ENCODE measurements at places on chromosomes 12 and 14.

DNA sequence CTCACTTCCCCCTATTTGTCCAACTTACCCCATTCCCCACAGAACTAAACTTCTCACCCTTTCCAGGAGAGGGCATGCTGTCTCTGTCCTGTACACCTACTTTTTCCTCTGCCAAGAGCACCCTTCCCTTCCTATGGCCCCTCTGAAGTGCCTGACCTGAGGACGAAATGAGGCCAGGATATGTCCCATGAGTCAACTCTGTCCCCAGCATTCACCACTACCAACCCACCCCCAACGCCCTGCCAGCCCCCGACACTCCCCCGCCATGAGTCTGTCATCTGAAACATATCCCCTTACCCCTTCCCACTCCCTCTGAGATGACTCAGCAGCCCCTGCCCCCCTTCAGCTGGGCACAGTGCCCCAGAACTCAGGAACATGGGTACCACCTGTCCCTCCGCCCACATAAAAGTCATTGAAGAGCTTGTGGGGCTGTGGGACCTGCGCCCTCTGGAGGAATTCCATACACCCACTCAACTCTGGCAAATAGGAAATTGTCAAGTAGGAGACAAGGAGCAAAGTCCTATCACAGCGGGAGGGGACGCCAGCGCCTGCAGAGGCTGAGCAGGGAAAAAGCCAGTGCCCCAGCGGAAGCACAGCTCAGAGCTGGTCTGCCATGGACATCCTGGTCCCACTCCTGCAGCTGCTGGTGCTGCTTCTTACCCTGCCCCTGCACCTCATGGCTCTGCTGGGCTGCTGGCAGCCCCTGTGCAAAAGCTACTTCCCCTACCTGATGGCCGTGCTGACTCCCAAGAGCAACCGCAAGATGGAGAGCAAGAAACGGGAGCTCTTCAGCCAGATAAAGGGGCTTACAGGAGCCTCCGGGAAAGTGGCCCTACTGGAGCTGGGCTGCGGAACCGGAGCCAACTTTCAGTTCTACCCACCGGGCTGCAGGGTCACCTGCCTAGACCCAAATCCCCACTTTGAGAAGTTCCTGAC, 26.3 kb downstream of the ITGA7 start:
- DNase-seq = no peak

DNA sequence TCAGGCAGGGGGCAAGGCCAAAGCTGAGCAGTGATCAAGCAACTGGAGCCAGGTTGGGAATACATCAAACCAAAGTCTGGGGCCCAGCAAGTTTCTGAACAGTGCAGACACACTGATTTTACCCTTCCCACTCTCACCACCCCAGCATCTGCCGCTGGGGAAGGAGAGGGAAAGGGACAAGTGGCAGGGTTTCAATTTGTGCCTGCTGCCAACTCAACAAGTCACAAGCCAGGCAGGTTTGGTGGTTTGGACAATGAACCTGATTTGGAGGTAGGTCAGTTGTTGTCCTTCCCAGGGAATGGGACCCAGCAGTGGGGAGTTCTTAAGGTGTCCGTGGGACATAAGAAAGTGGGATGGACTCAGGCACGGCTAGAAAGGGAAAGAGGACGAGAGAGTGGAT, 151.9 kb upstream of the NOS1 start:
- no peak for DNase-seq

DNA sequence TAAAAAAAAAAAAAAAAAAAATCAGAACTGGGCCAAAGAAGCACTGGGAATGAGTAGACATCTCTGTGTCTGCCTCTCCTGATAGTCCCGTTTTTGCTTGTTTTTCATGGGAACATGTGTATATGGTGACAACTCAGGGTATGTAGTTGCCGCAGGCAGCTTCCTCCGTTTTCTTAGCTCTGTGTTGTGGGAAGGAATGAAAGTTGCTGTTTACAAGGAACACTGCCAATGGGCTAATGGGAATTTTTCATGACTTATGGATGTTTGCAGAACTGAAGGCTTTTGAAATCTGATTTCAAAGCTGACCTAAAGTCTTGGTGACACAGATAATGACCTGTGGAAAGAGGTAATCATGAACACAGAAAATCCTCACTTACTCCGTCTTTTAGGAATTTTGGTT, 146.4 kb upstream of the BTG1 start:
- DNase-seq = no peak

GRCh38 chr12:34379142-34379541, 356.8 kb downstream of the ALG10 start:
- DNase-seq = no peak

GRCh38 chr12:11832093-11832492, 182.6 kb downstream of the ETV6 start:
- no peak for DNase-seq

GRCh38 chr12:117522559-117522958, 161.1 kb upstream of the NOS1 start:
- DNase-seq = no peak

DNA sequence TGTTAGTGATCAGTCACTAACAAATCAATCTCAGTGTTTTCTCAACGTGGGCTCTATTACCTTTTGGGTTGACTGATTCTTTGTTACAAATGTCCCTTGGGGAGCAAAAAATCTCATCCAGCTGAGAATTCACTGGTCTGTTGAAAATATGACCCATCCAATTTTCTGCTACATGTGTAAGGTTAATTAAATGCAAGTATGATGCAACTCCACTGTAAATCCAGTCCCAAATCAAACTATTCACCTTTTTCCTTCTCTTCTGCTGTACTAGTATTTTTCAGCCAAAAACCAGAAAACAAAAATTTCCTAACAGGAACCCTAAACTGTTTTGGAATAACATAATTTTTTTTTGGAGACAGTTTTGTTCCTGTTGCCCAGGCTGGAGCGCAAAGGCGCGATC, 2.2 kb downstream of the ERH start:
- no peak for DNase-seq

- peak; percentile 42 for DNase-seq
Observed at GRCh38 chr14:74018174-74018585, 908 bp downstream of the ENTPD5 start.

DNA sequence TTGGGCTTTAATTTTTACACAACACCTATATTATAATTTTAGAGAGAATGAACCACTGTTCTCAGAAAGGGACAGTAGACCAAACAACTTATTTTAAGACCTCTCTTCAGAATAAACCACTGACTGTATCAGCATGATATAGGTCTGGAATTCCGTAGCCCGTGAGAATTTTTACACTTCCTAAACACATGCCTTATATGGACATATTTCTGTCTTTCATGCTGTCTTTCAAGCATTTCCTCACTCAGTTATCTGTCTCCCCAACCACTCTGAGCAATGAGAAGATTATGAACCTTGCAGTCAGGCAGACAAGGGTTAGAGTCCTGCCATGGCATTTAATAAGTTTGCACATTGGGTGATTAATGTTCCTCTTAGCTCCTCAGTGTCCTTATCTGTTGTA, 17.4 kb upstream of the NEUROD4 start:
- DNase-seq = no peak

DNA sequence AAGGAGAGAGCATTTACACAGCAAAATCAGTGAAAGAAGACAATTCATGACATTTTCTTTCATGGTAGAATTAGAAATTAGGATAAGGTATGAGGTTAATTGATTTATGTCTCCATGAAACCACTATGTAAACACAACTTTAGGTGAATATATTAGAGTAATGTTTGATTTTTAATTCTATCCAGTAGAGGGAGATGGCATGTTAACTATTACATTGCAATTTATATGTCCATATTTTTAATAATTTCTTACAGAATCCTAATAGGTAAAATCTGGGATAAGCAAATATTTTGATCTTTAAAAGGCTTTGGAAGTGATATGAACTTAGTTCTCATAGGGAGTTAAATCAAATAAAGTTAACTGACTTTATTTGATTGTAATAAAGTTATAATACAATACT, 373.4 kb upstream of the PDE3A start:
- no peak for DNase-seq

GRCh38 chr14:22105624-22106006, 432.0 kb upstream of the OR4E1 start:
- no peak for DNase-seq

All from frontal cortex (tissue), 4 donors.